H4 (cell line): ENCODE measurements at places on chromosomes 1 and 21. TPM values are rescaled to one million over a fixed set of nuclear protein-coding genes. Genes with fewer than 3 reads are reported as not detected.
A peak's percentile ranks its signal among the peaks of the same experiment; 100 is the strongest.

GRCh38 chr1:43997295-43997999, 6.0 kb downstream of the CCDC24 start:
- DNase-seq, result no peak

DNA sequence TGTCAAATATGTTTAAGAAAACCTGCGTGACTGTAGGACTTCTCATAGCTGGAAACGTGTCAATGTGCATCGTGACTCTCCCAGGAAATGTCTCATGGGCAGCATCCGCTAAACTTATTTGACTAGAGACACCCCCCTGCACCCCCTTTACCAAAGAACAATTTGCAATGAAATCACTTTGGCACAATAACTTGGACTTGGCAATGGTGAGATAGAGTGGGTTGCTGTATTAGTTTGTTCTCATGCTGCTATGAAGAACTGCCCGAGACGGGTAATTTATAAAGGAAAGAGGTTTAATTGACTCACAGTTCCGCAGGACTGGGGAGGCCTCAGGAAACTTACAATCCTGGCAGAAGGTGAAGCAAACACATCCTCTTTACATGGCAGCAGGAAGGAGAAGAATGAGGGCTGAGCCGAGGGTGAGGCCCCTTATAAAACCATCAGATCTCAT, 13.8 kb downstream of the CLDN14 start:
- no peak for DNase-seq

DNA sequence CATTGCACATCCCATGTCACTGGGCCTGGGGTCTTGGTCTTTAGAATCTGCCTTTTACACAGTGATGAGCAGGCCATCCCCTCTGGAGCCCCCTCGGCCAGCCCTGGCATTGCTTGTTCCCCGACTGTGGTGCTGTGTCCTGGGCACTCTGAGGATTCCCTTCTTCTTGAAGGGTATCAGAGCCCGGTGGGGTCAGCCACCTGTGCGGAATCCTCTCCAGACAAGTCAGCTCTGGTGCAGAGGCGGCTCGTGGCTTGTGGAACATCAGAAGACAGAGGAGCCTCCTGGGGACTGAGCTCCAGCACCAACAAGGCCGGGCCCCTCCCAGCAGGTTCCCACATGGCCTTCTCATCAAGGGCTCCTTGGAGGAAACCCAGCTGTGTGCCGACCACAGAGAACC, 57.9 kb upstream of the AJAP1 start:
- no peak for DNase-seq

Gene SLC1A7
- 0.60 and 2.4 TPM in 2 replicates for total RNA-seq

Gene KIAA0319L
- total RNA-seq, result 16.1 and 21.9 TPM in 2 replicates

- no peak for DNase-seq
Measured at GRCh38 chr1:48560116-48560515, 88.1 kb upstream of the SPATA6 start.

Gene AJAP1
- total RNA-seq, result 3.6 and 6.1 TPM in 2 replicates

DNA sequence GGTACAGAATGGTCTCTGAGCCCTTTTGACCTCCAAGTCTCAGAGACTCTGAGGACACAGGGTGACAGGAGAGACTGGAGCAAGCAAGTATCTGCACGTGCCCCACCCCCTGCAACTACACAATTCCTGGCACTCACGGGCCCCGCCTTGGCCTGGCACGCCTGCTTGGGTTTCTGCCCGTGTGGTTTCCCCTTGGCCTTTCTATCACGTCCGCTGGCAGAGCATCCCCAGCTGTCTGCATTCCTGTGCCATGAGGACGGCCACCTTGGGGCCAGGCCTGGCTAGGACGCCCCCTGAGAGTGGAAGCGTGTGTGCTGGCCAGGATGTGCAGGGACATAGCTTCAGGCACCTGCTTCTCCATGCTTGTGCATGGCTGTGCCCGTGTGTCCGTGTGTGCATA, 14.3 kb upstream of the EDN2 start:
- peak; percentile 87 for DNase-seq

Gene ATF3
- 9.1 and 13.3 TPM in 2 replicates for total RNA-seq

Gene KCNA3
- not detected in 2 replicates for total RNA-seq

DNA sequence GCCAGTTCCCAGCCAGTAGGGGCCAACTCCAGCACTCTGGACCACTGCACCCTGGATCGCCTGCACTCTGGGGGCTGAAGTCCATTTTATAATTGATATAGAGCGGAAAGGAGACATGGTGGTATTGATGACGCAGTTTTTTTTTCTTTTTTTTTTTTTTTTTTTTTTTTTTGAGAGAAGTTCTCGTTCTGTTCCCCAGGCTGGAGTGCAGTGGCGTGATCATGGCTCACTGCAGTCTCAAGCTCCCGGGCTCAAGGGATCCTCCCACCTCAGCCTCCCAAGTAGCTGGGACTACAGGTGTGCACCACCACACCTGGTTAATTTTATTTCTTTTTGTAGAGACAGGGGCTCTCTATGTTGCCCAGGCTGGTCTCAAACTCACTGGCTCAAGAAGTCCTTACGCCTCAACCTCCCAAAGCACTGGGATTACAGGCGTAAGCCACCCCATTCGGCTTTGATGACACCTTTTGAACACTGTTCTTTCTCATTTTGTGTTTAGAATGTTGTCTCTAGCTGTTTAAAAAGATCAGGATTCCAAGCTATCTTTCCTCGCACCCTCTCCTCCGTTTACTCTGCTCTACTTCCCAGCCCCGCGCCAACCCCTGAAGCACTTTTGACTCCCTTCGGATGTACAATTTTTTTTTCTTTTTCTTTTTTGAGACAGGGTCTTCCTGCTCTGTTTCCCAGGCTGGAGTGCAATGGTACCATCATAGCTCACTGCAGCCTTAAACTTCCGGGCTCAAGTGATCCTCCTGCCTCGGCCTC, 960 bp downstream of the MX2 start:
- no peak for DNase-seq

DNA sequence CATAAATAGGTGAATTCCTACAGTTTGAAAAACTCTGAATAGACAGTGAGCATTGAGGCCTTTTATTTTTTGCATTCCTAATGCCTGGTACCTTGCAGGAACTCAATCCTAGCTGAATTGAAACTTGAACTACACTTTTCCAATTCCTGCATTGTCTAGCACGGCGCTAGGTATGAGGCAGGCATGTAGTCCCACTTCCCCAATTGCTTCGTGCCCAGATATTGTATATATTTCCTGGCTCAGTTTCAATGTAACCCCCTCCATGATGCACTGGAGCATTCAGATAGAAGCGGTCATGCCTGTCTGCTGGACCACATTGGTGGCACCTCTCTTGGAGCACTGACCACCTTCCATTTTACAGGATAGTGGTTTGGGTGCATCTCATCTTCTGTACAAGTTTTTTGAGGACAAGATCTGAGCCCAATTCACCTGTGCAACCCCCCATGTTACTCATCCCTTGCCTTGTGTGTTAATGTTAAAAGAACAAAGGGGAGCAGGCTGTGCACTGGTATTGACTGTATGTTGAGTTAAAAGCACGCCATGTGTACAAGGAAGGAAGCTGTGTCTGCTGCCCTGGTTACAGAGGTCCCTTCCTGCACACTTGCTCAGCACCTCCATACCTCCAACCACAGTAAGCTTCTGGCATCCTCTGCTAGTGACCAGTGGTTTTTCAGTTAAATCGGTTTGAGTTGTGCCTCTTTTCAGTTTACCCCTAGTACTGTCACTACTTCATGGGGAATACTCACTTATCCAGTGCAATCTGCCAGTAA, 10.0 kb upstream of the RAB7B start:
- no peak for DNase-seq

Gene KCNJ10
- not detected in 2 replicates for total RNA-seq

Gene FAM163A
- not detected in 2 replicates for total RNA-seq

Gene DESI2
- total RNA-seq, result 52.9 and 57.4 TPM in 2 replicates

- DNase-seq, result no peak
Measured at GRCh38 chr1:79460773-79461436, 454.4 kb upstream of the ADGRL4 start.

DNA sequence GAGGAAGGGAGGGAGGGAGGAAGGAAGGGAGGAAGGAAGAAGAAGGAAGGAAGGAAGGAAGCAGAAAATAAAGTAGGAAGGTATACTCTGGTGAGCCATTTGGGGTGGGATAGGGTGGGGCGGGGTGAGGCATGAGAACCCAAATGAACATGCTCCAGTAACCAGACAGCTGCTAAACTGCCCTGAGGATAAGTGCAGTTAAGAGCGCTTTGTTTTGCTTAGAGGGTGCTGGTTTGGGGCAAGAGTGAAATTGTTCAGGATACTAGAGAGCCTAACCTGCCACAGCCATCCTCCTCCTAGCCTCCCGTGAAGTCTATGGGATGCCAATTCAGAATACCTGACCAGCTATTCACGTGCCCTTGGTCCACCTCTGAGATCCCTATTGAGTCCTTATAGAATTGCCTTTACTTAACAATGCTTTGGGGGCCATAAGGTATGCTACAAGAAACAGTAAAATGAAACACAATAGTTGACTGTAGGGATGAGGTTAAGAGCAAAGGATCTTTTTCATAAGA, 59.0 kb upstream of the ATF3 start:
- no peak for DNase-seq
